ENCODE measurements at places on chromosomes 11 and 22. TPM values are rescaled to one million over a fixed set of nuclear protein-coding genes. Genes with fewer than 3 reads are reported as not detected.

ZNF214 gene
- 0.67 TPM for total RNA-seq

DERL3 gene
- 2.2 TPM for total RNA-seq

KCNK7 gene
- 1.5 TPM for total RNA-seq

LRRC74B gene
- not detected for total RNA-seq

CNTN5 gene
- not detected for total RNA-seq

OR8A1 gene
- not detected for total RNA-seq

TMEM45B gene
- total RNA-seq: 0.11 TPM

FGF4 gene
- total RNA-seq: not detected
